ENCODE measurements at places on chromosomes 7 and 10. TPM values are rescaled to one million over a fixed set of nuclear protein-coding genes. Genes with fewer than 3 reads are reported as not detected.

The PON3 gene
- total RNA-seq: 37.0 TPM

The ZNF804B gene
- total RNA-seq: not detected

The DYDC1 gene
- total RNA-seq: not detected

The CUBN gene
- total RNA-seq: 0.06 TPM

The ZPBP gene
- total RNA-seq: not detected

The PTCD1 gene
- 6.8 TPM for total RNA-seq

The PNLIPRP1 gene
- not detected for total RNA-seq

The DAGLB gene
- 23.8 TPM for total RNA-seq

The DOCK4 gene
- total RNA-seq: 9.3 TPM

The TMEM140 gene
- 1.0 TPM for total RNA-seq
